ENCODE measurements at places on chromosomes 5 and 9.

DNA sequence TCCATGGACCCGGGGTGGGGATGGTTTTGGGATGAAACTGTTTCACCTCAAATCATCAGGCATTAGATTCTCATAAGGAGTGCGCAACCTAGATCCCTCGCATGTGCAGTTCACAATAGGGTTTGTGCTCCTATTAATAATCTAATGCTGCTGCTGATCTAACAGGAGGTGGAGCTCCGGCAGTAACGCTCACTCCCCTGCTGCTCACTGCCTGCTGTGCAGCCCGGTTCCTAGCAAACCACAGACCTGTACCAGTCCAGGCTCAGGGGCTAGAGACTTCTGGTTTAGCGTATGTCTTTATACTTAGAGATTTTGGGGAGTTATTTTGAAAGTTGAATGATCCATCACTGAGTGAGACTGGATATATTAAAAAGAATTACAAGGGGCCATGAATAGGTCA, 50.2 kb downstream of the RICTOR start:
- no peak for DNase-seq

- no peak for DNase-seq
Measured at GRCh38 chr5:174317256-174317894, 271.9 kb downstream of the NSG2 start.

DNA sequence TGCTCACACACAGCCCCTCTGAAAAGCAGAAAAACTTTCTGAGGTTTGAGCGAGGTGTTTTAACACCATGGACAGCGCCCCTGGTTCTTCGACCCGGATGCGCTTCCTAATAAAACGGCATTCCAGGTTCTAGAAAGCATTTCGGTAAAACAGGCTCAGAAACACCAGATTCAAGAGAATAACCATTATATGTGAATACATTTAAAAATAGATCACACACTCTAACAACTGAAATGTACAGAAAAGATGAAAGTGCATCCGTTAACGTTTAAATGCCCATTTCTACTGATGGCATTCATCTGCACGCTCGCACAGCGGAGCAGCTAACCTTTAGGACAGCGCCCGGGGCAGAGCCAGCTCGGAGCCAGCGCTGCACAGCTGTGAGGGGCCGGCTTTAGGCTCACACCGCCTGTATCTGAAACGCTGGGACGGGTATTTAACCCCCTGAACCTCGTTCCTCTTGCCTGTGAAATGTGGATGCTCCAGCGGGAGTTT, 26.3 kb upstream of the TENT4A start:
- no peak for DNase-seq

DNA sequence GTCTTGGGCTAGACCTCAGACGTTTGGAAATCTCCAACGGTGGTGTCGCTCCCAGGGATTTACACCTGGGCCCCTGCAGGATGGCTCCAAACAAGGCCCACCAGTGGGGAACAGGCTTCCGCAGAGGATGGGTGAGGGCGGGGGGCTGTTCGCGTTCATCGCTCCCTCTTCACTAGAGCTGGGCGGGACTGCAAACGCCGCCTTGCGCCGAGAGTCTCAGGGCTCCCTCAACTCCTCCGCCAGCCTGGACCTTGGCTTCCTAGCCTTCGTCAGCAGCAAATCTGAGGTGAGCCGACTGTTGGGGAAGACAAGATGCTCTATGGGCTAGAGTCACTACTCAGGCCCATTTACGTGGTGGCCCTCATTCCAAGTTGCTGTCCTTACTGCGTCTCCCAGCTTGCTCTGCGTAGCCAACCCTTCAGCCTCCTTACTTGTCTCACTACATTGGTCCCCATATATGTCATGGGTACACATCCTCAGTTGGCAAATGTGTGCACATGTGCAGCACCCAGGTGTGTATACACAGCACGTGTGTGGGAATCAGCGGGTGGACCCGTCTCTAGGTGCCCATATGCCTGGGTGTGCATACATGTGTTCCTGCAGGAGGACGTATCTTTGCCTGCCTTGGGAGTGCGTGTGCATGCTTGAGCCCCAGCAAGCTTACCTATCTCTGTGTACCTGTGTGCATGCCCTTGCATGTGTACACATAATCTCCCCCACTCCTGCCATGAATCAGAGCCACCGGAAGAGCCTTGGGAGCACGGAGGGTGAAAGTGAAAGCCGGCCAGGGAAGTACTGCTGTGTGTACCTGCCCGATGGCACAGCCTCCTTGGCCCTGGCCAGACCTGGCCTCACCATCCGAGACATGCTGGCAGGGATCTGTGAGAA, 10.5 kb downstream of the RGS14 start:
- DNase-seq = no peak

DNA sequence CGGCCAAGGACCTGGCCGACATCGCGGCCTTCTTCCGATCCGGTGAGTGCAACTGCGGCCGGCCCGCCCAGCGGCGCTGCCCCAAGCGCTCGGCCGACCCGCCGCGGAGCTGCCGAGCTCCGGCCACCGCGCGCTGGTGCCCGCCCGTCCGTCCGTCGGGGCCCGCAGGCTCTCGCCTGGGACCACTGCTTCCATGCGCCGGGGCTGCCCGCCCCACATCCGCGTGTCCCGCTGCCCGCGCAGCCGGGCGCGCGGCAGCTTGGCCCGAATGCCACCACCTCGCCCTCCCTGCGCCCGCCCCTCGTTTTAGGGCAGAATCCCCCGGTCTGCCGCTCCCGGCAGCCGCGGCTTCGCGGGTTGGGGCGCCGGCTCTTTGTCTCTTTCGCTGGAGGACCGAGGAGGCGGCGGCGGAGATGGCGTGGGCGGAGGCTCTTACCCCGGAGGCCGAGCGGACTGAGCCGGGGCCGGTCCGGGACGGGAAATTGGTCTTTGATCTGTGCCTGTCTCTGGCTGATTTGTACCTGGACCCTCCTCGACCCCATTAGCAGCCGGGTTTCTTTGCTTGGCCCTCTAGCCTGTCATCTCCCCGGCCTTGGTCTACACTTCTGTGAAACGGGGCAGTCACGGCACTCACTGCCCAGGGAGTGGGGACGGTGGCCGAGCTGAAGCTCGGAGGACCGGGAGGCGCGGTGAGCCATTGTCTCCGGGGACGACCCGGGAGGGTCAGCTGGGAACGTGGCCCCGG, 871 bp downstream of the TRIO start:
- DNase-seq = peak; percentile 14

GRCh38 chr5:173583346-173583745, 33.1 kb downstream of the BOD1 start:
- DNase-seq = no peak

DNA sequence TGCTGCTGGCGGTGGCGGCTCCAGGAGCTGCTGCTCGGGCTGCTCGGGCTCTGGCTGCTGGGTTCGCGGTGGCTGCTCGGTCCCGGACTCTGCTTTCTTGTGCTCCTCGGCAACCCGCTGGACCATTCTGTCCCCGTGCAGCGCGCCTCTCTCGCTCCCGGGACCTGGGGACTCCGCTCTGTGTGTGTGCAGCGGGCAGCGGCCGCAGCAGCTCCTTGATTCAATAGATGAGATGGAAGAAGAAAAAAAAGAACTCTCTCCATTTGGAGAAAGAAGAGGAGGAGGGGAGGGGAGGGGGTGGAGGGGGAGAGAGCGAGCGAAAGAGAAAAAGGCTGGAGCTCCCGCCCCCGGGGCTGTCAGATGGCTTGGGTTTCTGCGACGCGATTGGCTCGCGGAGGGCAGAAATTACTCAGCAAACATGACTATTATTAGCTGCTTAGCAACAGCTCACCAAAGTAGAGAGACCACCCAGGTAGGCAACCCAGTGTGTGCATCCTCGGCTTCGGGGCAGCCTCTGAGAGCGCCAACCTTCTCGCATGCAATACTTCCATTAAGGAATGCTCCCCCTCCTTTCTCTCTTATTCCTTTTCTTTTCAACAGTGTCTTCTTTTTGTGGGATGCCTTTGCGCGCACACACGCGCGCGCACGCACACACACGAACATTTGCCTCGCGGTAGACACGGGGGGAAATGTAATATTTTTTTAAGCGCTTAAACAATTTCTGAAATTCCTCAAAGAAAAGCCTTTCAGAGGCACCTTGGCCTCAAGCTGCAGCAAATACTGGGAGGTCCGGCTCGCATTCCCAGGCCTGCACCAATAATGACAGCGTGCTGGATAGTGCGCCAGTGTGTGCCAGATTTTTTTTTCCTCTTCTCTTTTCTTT, 7.6 kb downstream of the PTCH1 start:
- DNase-seq = peak; percentile 63

DNA sequence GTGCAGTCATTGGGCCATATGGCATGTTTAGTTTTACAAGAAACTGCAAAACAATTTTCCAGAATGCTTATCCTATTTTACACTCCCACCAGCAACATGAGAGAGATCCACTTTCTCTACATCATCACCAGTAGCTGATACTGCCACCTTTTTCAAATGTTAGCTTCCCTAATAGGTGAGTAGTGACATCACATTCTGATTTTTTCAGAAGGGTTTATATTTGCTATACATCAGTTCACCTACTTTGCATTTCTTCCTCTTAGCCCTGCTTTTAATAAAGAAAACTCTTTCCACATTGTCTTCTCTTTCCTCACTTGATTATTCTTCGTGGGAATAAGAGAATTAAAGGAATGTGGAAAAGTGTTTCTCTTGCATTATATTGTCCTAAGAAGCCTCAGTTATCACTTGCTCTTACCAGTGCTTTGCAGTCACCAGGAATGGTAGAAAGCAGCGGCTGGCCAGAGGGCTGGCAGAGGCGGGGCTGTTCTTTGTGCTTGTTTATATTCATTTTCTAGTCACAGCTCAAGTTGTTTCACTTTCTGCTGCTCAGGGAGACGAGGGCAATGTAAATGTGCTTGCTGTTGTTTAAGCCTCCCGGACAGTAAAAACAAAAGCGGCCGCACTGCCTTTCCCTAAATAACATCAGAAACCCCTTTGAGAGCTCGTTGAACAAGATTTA, 164.8 kb downstream of the HSD17B3 start:
- DNase-seq = peak; percentile 24

GRCh38 chr5:82570-82969, 9.4 kb upstream of the PLEKHG4B start:
- no peak for DNase-seq

DNA sequence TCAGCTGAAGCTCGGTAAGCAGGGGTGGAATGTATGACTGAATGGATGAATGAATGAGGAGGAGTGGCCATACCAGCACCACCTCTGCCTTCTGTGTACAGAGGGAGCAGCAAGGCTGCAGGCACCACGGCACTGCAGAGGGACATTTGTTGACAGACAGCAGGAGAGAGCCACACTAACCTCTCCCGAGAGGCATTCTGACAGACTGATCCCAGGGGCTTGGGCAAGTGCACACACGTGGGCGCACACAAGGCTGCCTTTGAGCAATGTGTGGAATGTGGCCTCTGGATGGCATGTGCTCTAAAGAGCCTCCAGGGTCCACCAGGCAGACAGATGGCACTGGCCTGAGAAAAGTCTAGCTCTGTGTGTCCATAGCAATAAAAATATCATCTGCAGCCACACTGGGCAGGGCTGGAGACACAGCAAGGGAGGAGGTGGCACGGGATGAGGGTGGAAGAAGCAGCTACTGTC, 111.8 kb downstream of the ACTL7B start:
- no peak for DNase-seq

DNA sequence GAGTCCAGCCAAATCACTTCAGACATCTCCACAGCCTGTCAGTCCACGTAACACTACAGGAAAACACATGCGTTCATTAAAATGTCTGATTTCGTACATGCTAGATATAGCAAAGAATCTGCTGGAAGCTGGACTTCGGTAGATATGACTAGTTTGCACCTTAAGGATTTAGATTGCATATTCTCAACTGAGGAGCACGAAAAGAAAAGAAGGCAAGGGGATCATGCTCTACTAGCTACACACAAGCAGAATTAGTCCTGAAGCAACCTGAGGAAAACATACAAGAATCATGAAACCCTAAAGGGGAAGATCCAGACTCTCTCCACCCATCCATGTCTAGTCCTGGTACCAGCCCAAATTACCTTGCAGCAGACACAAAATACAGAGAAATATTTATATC, 36.1 kb upstream of the SSBP2 start:
- no peak for DNase-seq

DNA sequence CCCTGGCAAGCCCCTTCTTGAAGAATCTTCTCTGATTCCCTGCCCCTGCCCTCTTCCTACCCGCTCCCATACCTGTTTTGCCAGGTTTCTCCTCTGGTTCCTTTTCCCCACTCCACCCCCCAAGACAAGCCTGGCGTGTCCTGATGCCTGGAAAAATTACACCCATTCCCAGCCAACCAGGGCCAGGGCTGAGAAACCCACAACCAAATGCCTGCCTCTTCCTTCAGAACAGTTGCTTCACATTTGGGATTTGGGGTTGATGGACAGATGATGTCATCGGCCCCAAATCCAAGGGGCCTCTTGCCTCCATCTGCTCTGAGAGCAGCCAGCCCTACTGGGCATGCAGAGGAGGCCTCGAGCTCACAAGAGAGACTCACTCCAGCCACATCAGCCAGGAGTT, 8.8 kb upstream of the NEK6 start:
- no peak for DNase-seq

DNA sequence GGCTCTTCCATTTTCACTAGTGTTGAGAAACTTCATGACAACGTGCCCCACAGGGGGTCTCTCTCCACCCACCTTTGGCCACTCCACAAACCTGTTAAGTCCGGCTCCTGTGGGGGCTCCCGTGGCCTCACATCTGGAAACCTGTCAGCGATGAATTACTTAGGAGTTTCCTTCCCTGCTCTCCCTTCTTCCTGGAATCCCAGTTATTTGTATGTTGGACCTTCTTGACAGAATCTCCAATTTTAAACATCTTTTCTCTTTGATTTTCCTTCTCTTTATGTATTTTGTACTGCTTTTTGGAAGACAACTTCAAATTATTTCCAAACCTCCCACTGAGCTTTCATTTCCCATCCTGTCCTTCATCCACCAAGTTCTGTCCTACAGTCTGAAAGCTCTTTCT, 55.1 kb upstream of the NRARP start:
- DNase-seq = no peak

- DNase-seq = no peak
Measured at GRCh38 chr5:65913519-65913918, 12.9 kb upstream of the ERBIN start.

- no peak for DNase-seq
Measured at GRCh38 chr5:352639-353611, 31.4 kb downstream of the AHRR start.

- no peak for DNase-seq
Measured at GRCh38 chr9:81086416-81086815, 602.9 kb downstream of the TLE1 start.

- DNase-seq = no peak
Measured at GRCh38 chr5:30357371-30357770, 836.1 kb upstream of the CDH6 start.

- no peak for DNase-seq
Measured at GRCh38 chr9:126123927-126124326, 202.7 kb upstream of the MVB12B start.
